Left kidney (tissue), 8 donors: ENCODE measurements at places on chromosomes 11 and 22. TPM values are rescaled to one million over a fixed set of nuclear protein-coding genes. Genes with fewer than 3 reads are reported as not detected.
A peak's percentile ranks its signal among the peaks of the same experiment; 100 is the strongest.

BBOX1 gene
- 58.8 TPM for polyA plus RNA-seq

DNA sequence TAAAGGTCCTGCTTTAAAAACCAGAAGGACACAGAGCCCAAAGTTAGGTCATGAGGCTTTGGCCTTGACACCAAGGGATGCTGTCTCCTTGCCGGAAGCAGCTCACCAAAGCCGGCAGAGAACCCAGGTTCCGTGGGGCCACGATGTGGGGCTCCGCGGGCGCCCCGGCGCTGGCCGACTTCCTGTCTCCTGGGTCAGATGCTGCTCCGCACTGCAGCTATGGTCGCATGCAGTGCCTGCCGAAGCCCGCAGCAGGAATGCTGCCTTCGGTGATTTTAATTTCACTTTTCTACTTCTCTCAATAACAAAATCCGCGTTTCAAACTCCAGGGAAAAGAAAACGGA is 454 bp upstream of the OTUB1 start:
- DNase-seq, result no peak

- no peak for DNase-seq
Measured at GRCh38 chr22:50436015-50436830, 38.6 kb downstream of the SBF1 start.

- no peak for DNase-seq
Measured at GRCh38 chr11:121540627-121541026, 87.9 kb upstream of the SORL1-AS1 start.

- DNase-seq, result peak; percentile 79
Measured at GRCh38 chr22:27670701-27671412, 130.7 kb downstream of the MN1 start.

SLC29A2 gene
- polyA plus RNA-seq, result 20.7 TPM

CENPM gene
- 15.6 TPM for polyA plus RNA-seq

C11orf98 gene
- 59.0 TPM for polyA plus RNA-seq

GRCh38 chr11:122104341-122104740 is 11.7 kb downstream of the BLID start:
- DNase-seq, result no peak

- DNase-seq, result no peak
Measured at GRCh38 chr22:33745501-33745900, 174.8 kb downstream of the LARGE1 start.

BRSK2 gene
- polyA plus RNA-seq, result 0.90 TPM

OR5P2 gene
- polyA plus RNA-seq, result 0.13 TPM

DNA sequence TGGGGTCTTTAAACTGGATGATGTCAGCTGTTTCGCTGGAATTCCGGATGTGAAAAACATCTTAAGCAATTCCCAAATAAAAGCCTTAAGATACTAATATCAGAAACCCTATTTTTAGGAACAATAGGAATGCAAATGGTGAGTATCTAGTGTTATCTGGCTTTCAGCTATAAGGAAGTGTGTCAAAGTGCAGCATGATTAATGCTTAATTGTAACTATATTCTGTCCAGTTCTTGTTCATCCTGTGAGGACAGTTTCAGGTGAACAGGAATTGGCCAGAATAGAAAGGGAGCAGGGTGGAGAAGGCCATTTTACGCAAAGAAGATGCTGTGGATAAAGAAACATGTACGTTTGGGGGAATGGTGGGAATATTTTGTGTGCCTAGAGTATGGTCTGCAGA is 108.2 kb downstream of the RASSF10 start:
- no peak for DNase-seq

DNA sequence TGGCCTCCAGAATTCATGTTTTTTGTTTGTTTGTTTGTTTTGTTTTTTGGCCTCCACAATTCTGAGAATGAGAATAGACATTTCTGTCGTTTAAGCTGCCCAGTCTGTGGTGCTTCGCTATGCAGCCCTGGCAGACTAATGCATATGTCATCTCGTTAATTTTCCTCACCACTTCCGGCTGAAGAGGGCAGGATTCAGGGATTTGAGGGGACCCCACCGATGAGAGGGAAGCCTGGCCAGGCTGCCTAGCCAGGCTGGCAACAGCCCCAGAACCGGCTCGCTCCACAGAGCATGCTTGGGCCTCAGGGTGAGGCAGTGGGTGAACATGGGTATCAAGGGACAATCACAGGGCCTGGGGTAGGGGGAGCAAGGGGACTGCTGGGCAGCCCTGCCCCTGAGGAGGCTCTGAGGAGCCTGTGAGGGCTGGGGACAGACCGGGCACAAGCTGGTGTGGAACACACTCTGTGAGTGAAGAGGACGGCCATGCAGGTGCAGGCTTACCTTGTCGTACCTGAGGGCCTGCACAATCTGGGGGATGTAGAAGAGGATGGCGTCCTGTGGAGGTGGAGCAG is 47.8 kb upstream of the SERPIND1 start:
- DNase-seq, result no peak

GRCh38 chr11:61971248-61972111 is 4.0 kb upstream of the FTH1 start:
- peak; percentile 95 for DNase-seq

DNA sequence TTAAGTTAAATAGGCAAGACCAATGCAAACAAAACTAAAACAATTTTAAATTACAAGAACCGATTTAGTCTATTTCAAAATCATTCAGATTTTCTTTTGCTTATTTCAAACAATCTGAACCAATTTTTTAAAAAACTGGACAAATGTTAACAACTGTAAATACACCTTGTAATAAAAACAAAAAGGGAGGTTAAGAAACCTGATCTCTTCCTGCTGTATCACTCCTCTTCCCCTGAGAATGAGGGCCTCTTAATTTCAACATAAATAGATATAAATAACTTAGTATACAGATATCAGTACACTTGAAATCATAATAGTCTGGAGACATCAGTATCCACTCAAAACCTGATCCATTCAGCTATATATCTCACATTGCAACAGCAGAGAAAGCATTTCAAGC is 346.6 kb downstream of the TTC28 start:
- DNase-seq, result no peak

DNA sequence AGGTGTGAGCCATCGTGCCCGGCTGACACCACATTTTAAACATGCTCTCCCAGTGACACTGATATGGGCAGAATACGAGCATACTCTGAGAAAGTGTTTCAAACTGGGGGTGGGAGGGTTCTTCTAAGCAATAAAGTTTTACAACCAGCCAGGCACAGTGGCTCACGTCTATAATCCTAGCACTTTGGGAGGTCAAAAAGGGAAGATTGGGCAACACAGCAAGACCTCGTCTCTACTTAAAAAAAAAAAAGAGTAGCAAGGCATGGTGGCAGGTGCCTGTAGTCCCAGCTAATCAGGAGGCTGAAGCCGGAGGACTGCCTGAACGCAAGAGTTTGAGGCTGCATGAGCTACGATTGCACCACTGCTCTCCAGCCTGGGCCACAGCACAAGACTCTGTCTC is 2.2 kb downstream of the GANAB start:
- no peak for DNase-seq

GRCh38 chr11:28243581-28243980 is 135.4 kb downstream of the METTL15 start:
- DNase-seq, result no peak

RGL4 gene
- polyA plus RNA-seq, result 4.7 TPM

GRCh38 chr22:25027043-25027906 is 74.8 kb downstream of the KIAA1671 start:
- no peak for DNase-seq

KRTAP5-1 gene
- 0.35 TPM for polyA plus RNA-seq

DNA sequence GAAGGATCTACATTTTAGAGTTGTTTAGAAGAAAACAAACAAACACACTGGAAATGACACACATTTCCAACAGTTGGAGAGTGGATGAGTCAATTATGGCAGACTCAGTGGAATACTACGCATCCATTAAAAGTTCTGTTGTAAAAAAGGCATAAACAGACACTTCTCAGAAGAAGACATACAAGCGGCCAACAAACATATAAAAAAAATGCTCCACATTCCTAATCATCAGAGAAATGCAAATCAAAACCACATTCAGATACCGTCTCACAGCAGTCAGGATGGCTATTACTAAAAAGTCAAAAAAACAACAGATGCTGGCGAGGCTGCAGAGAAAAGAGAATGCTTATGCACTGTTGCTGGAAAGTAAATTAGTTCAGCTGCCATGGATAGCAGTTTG is 298.2 kb downstream of the DDX10 start:
- no peak for DNase-seq

- DNase-seq, result no peak
Measured at GRCh38 chr11:119130662-119131061, 9.3 kb downstream of the HINFP start.

DNA sequence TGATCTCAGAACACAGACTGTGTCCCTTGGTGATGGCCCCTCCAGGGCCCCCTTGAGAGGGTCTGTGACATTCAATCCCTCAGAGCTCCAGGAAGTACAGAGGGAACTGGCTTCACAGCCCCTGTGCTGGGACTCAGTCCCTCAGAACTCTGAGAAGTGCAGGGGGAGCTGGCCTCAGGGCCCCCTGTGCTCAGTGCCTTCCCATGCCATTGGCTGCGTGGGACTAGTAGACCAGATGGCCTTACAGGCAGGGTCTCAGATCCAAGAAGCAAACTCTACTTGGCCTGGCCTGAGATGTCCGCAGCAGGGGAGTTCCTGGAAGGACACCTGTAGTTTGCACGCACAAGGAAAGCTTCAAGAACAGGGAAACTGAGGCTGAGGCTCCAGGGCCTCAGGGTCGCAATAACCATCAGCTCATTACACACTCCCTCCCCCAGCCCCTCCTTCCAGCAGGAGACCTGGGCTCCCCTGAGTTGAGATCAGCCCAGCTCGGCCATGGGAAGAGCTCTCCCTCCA is 138.4 kb downstream of the BRD1 start:
- no peak for DNase-seq

GRCh38 chr22:36324414-36324813 is 63.4 kb downstream of the MYH9 start:
- no peak for DNase-seq
